NCI-H2081 (cell line): ENCODE measurements at places on chromosomes 4 and X.
A peak's percentile ranks its signal among the peaks of the same experiment; 100 is the strongest.

GRCh38 chrX:48592971-48593370 lies 4.3 kb upstream of the WDR13 start:
- DNase-seq = no peak

DNA sequence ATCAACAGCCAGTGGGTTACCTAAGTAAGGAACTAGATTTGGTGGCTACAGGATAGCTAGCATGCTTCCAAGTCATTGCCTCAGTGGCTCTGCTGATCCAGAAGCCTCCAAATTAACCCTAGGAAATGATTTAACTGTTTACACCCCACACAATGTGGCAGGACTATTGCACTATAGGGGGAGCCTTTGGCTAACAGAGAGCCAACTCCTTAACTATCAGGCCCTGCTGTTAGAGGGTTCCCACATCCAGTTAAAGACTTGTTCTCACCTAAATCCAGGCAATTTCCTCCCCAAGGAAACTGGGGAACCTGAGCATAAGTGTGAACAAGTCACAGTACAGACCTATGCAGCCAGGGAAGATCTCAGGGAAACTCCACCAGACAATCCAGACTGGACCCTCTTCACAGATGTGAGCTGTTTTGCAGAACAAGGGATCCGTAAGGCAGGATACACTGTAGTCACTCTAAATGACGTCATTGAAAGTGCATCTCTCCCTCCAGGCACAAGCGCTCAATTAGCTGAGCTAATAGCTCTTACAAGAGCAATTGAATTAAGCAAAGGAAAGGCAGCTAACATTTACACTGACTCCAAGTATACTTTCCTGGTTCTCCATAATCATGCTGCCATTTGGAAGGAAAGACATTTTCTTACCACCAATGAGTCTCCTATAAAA lies 185.3 kb upstream of the SPOCK3 start:
- no peak for DNase-seq

- DNase-seq = no peak
Measured at GRCh38 chr4:2461246-2461960, 7.5 kb upstream of the RNF4 start.

- no peak for DNase-seq
Measured at GRCh38 chr4:107578321-107578720, 141.7 kb downstream of the PAPSS1 start.

GRCh38 chr4:34108391-34108790 lies 2135.9 kb downstream of the ARAP2 start:
- DNase-seq = no peak

DNA sequence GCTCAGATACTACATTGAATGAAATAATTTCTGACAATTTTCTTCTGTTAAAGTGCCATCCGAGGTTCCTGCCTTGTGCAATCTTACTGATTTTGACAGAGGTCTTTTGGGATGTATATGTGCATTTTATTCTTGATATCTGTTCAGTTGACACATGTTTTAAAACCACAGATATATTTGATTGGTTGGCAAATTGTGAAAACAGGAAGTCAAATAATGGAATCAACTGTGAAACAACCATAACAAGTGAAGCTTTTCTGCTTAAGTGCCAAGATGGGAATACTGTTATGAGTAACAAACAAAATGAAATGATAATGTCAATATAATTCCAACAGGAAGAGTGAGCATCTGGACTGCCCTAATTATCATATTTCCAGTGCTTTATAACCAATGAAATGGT lies 84.9 kb upstream of the TET2 start:
- no peak for DNase-seq

DNA sequence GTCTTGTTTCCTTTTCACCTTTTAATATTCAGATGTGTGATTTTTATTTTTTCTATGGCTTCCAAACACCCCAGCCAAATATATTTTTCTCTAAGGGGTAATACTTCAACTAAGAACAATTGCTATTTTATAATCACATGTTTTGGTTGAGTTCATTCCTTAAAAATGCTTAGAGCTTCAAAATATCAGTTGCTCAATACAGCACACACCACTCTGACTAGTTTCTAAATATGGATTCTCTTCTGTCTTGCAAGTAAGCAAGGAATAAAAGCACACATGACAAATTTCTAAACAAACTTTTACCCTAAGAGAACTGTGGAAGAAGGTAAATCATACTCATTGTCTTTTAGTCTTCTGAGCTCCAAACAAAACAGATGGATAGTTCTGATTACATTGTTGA lies 27.2 kb downstream of the ANTXR2 start:
- no peak for DNase-seq

GRCh38 chr4:108247387-108248049 lies 78.8 kb upstream of the LEF1 start:
- DNase-seq = no peak

DNA sequence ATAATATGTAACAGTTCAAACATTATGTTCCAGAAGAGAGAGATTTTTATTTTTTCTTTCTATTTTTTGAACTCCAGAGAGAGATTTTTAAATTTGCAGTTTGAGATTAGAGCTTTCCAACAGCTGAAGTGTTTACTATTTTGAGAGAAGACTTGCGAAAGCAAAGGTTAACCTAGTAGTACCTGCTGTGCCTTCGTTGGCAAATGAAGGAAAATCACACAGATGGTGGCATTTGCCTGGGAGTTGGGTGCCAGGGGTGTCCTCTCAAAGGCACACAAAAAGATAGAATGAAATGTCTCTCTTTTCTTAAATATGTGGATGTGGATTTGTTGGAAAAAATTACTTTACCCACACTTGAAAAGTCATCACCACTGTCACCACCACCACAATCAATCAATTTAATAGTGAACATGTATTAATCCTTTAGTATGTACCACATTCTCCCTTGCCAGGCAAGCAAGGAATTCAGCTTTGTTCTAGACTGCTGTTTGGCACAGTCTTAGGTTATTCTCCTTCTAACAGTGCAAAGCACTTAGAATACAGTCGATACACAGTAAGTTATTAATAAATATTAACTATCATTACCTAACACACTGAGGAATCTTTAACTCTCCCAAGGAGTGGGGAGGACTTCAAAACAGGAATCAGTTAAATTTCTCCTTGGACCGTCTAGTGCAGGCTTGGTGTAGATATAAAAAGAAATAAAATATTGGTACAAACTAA lies 838.2 kb upstream of the FTHL17 start:
- DNase-seq = no peak

DNA sequence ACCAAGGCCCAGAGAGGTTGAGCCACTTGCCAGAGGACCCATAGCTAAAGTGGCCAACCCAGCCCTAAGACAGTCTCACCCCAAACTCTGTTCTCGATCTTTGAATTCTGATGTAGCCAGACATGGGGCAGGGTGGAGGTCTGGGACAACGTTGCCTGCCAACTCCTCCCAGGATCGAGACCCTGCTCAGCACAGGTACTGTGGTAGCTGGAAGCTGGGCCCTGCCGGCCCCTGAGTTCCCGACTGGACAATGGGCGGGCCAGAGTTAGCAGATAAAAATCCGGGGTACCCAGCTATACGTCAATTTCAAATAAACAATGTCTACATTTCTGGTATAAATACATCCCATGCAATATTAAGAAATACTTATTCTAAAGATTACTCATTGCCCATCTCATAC lies 35.3 kb downstream of the ADRA2C start:
- no peak for DNase-seq

- DNase-seq = no peak
Measured at GRCh38 chrX:13699183-13699826, 10.4 kb downstream of the RAB9A start.

- DNase-seq = no peak
Measured at GRCh38 chrX:96764864-96765263, 80.2 kb downstream of the DIAPH2 start.

GRCh38 chr4:111699165-111699564 lies 446.1 kb upstream of the FAM241A start:
- DNase-seq = no peak

DNA sequence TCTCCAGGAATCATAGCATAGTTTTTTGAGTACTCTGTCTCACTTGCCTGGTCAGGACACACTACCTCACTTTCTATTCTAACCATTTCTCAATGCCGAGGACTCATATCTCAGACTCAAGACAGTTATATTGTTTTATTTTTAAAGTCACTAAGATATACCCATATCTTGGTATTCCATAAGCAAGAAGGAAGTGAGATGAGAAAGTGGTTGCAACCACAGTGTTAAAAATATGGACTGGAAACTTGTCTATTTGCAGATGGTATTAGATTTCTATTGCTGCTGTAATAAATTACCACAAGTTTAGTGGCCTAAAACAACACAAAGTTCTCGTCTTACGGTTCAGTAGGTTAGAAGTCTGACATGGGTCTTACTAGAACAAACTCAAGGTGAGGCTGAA lies 344.8 kb upstream of the MAGEB2 start:
- DNase-seq = no peak

- DNase-seq = peak; percentile 72
Measured at GRCh38 chr4:175560604-175561003, 251.5 kb downstream of the GPM6A start.

DNA sequence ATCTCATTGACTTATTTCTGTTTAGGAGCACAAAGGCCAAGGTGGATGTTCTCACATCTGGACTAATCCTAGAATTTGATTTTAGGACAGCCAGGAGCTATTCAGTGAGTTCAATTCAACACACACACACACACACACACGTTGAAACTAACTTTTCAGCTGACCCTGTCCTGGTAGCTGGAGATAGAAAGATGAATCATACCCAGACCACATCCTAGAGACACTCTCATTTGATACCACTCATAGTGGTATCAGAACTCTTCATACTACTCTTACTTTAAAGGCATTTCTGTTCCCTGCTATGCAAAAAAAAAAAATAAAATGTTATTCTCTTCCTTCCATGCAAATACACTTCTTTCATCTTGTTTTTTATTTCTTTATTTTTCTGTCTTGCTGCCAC lies 36.7 kb downstream of the KLF8 start:
- no peak for DNase-seq

GRCh38 chr4:71713611-71714203 lies 70.2 kb downstream of the GC start:
- DNase-seq = peak; percentile 12

GRCh38 chr4:114598191-114599121 lies at the start of gene UGT8:
Gene UGT8, plus strand, starts transcription at chr4:114598807. Its CDS starts 24,074 bp downstream, at chr4:114622881.
- DNase-seq = peak; percentile 72

DNA sequence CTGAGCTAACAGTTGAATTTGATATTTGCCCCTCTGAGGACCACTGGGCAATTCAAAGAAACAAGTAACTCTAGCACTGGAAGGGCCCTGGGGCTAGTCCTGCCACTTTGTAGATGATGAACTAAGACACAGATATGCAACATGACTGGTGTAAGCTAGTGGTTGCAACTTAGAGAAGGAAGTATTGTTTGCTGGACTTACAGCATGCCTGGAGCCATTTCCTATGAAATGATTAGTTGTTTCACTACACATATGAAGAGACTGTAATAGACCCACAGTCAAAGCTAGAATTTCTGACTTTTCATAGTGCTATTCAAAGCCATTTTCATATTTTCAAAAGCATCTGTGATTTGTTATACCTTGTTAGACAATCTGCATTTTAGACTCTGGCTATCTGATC lies 96.2 kb downstream of the TSPAN7 start:
- DNase-seq = no peak

GRCh38 chr4:88697141-88697540 lies 488 bp downstream of the NAP1L5 start:
- no peak for DNase-seq

GRCh38 chr4:99447079-99447478 lies 11.9 kb upstream of the ADH7 start:
- no peak for DNase-seq

DNA sequence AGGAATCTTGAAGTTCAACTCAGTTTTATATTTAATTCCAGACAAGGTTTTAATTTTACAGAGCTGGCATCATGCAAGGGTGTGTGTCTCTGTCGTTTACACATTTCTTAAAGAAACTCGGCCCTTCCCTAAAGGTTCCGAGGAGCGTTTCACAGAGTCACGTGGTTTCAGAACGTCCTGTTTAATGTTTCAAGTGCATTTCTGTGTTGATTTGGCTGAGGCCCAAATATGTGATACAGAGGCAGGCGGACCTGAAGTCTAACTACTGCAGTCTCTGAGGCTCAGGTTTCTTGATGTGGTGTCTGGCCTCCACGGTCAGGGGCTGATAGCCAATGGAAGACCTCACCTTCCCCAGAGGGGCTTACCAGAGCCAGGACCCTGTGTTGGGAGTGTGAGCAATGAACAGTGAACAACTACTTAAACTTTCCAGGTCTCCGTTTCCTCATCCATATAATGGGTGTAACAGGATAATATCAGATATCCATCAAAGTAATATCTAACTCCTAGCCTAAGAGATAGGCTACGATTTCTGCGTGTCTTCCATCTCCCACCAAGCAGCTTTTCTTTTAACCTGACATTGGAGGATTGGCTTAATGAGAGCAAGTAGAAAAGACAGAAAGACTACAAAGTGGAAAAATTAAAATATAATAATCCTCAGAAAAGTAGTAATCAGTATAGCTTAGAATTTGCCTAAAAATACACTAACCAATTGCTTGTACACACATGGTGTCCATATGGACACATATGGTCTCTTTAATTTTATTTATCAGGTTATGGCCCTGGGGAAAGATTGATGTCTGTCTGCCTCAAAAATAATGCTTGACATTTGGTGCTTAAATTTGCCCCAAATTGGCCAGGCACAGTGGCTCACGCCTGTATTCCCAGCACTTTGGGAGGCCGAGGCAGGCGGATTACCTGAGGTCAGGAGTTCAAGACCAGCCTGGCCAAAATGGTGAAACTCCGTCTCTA lies 50.0 kb upstream of the TRIM2 start:
- peak; percentile 12 for DNase-seq

DNA sequence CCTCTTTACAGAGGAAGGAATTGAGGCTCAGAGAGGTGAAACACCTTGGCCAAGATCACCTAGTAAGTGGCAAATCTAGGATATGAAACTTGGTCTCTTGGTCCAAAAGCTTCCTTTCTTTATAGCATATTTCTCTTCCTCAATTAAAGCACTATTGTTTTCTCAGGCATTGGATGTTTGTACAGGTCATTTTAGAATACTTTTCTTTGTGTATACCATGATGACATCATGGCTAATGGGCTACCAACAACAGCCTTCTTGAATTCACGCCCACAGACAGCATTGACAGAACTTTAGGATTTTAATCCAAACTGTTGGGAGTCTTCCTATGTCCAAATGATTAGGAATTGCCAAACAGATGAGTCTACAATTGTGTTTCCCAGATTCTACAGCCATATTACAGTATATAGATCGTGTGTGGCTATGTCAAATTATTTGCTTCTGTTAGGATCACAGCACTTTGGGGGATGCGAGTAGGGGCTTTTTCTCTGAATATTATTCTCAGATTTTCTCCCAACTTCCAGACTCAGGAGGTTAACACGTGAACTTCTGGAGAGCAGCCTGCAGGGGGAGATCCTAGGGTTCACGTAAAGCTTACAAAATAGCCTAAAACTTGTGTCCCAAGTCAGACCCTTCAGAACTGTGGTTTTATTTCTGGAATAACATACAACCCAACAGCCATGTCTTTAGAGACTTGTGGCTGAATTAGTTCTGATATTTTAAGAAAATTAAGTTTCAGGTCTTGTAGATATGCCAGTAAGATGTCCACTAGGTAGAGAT lies 191.8 kb downstream of the SHROOM3 start:
- no peak for DNase-seq

DNA sequence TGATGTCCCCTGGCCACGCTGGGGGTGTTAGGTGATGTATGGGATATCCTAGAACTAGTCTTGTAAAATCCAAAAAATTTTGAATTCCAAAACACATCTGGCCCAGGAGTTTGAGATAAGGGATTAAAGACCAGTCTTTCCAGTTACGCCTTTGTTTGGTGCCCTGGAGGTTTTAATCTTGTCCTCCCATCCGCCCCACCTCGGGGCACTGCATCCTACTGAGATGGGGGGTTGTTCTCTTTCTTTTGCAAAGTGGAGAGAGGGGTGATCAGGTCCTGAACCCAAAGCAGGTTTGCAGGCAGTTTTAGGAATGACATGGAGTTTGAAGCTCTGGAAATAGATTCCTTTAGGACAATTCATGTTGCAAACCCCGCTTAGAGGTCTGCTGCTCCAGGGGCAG lies 1.8 kb downstream of the SUV39H1 start:
- DNase-seq = no peak
